ENCODE measurements at places on chromosomes 16 and 17.

GRCh38 chr17:8673612-8674011 is 43.1 kb upstream of the MYH10 start:
- no peak for DNase-seq

GRCh38 chr17:8480011-8480976 is 44.6 kb downstream of the NDEL1 start:
- no peak for DNase-seq

DNA sequence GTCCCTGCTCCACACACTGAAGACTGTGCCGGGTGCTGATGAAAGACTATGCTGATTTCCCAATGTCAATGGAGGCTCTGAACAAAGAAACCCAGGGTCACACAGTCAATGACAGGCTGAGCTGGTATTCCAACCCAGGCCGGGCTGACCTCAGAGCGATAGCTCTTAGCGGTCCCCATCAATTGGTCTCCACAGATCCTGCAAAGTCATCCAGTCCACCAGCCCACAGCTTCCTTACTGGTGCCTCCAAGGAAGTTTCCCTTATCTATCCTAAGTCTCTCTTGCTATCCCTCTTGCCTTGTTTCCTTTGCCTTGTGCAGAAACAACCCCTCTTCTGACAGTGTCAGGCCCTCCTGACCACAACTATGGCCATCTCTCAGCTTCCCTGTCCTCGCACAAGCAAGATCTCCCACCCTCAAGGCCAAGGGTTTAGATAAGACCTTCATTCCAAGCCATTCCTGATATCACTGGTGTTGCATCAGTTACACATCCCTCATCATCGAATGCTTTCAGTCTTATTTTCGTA is 52.7 kb upstream of the KSR1 start:
- DNase-seq, result no peak

DNA sequence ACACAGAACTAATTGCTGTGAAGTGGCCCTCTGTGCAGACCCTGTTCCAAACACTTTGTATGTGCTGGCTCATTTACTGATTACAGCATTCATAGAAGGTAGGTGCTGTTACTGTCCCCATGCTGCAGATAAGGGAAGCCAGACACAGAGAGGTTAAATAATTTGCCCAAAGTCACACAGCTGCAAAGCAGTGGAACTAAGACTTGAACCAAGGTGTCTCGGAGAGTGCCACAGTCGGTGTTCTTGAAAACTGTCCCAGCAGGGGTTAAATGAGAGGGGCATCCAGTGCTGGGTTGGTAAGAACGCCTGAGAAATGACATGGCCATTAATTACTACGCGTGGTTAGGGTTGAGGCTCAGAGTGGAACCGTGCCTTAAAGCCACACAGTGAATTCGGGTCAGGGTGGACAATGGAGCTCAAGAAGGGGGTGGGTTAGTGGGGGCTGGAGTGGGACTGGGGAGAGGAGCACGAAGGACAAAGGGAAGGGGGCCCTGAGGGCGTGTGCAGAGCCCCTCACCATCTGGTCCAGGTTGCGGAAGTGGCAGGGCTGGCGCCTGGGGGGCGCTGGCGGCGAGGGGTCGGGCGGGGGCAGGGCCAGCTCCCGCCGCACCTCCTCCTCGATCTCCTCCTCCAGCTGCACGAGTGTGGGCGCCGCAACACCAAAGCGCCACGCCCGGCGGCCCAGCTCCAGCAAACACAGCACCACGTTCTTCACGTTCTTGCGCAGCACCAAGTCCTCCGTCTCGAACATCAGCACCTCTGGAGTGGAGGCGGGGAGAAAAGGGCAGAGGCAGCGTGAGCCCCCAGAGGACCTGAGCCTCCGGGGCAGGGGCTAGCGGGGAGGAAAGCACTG is 3.3 kb downstream of the GAS2L2 start:
- DNase-seq, result no peak

DNA sequence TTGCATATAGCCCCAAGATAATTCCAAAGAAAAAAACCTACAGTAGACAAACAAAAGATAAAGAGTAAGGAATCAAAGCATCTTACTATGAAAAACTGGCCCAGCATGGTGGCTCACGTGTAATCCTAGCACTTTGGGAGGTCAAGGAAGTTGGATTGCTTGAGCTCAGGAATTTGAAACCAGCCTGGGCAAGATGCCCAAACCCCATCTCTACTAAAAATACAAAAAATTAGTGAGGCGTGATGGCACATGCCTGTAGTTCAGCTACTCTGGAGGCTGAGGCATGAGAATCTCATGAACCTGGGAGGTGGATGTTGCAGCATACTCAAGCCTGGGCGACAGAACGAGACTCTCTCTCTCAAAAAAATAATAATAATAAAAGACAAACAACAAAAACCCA is 764.7 kb upstream of the KIF2B start:
- DNase-seq, result no peak

GRCh38 chr16:2284001-2284770 is 16.3 kb upstream of the RNPS1 start:
- no peak for DNase-seq

- no peak for DNase-seq
Measured at GRCh38 chr16:72689851-72690250, 358.1 kb downstream of the ZFHX3 start.

DNA sequence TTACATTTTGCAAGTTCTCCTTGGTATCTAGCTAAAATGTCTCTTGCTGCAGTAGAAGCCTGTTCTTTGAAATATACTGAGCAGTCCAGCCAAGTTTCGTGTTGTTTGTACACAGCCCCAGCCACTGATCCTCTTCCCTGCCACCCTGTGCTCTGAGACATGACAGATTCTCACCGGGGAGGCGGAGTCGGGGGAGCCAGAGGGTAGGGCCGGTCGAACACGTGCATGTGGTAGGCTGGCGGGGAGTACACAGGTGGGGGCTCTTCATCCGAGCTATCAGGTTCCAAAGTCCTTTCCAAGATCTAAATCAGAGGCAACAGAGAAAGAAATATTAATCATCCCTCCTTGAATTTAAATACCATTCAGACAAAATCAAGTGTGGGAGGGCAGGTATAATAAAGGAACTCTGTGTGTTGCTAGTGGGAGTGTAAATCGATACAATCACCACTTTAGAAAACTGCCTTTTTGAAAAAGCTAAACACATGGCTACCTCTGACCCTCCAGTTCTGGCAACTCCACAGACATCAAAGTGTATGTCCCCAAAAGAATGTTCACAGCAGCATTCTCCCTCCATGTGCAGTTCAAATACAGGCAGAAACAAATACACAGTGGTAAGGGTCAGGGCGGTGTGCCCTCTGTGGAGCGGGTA is 29.7 kb upstream of the MRPS23 start:
- DNase-seq, result no peak

DNA sequence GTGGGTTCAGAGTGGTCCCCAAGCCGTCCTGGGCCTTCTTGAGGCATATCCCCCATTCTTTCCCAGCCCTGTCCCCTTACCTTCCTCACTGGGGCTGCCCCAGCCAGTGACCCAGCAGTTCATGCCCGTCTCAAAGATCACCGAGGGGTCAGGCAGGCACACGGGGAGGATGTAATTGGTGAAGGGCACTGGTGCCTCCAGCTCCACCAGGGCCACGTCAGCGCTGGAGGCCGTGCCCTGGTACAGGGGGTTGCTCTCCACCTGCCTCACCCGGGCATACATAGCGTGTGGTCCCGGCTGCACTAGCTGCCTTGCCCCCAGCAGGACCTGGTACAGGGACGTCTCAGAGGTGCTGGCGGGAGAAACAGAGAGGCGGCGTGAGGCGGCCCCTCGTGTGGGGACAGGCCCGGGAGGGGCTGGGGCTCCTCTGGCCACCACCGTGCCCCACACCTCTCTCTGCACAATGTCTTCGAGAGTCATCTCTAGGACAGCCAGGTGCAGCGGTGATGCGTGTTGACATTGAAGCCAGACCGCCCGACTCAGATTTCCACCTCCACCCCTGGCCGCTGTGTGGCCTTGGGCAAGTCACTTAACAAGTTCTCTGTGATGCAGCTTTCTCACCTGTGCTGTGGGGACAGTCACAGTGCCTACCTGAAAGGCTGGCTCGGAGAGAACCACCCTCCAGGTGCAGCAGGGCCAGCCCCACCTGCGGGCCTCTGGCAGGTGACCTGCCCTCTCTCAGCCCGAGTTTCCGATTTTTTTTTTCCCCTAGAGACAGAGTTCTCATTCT is 5.8 kb downstream of the PRSS27 start:
- DNase-seq, result no peak

GRCh38 chr16:85459529-85460251 is 153.4 kb upstream of the GSE1 start:
- no peak for DNase-seq

- no peak for DNase-seq
Measured at GRCh38 chr17:42284024-42284369, 4.3 kb upstream of the STAT5A start.

- no peak for DNase-seq
Measured at GRCh38 chr17:7022781-7023571, at the start of gene BCL6B. TSS of gene BCL6B (plus strand) at chr17:7023050. CDS start at chr17:7023672, 622 bp downstream.

GRCh38 chr16:56625943-56626654 is 518 bp downstream of the MT1E start:
- no peak for DNase-seq

DNA sequence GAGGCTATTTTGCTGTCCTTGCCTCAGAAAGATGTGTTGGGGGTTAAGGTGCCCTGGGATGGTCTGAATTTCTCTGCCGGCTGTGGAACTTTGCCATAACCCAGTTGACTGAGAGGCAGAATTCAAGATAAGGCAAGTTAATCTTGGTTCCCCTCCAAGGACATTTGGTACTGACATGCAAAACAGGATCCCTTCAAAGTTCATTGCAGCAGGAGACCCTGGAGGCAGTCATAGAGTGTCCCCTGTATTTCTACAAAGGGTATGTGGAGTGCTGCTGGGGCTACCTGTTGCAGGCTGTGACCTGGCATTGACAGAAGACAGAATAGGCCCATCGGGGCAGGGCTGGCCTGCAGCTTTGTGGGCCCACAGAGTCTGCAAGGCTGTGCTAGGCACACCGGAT is 135.6 kb upstream of the IRX3 start:
- no peak for DNase-seq

- no peak for DNase-seq
Measured at GRCh38 chr16:2223942-2224486, 623 bp downstream of the E4F1 start.

DNA sequence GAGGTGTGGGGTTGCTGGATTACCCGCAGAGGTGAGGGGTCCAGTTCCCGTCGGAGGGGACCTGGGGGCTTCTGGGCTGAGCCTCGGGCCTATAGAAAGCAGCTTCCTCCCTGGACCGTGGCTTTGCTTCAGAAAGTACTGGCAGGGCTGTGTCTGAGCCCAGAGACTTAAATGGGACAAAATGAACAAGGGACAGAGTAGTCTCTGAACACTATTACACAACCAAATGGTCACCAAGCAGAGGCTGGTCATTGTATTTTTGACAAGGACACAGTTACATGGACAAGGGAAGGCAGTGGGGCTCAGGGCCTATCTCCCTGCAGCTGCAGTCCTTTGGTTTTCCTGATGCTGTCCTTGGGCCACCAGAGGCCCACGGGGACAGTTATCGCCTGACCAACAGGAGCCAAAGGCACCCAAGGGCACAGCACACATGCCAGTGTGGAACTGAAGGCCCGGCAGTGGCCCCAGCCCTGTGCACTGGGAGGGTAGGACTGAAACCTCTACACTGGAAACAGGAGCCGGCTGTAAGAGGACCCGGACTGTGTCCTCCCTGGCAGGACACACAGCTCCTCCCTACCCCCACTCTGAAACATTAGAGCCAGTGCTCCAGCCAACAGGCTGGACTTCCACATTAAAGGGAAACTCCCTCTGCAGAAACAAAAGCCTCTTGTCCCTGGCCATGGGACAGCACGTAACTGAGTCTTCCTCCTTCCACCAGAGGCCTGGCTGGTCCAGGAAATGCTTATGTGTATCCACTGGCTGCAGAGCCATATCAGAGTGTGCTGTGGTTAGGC is 26.0 kb upstream of the ERN1 start:
- DNase-seq, result no peak

GRCh38 chr17:19554393-19554792 is 20.7 kb downstream of the SLC47A1 start:
- no peak for DNase-seq

- peak; percentile 30 for DNase-seq
Measured at GRCh38 chr16:82456683-82457082, 170.1 kb upstream of the CDH13 start.

DNA sequence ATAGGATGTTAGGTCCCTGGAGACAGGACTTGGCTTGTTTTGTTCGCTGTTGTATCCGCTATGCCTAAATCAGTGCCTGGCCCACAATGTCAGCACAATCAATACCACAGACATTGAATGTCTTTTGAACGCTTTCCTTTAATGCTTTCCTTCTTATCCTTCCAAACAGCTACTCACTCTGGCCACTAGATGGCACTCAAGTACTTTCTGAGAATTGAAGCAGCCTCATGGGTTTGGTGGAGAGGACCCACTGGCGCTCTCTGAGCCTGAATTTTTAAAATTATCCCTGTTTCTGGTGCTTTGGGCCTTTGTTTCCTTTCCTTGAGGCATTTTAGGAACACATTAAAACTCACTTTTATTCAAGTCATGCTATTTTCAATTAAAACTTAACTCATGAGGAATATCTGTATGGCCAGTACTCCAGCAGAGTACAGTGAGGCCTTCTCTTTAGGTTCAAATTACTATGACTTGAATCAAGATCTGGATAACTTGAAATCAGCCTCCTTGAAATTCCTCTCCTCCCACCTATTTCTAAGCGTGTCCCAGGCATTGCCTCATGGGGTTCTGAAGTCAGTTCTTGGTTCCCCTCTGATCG is 3.2 kb upstream of the NLRP1 start:
- DNase-seq, result peak; percentile 75

DNA sequence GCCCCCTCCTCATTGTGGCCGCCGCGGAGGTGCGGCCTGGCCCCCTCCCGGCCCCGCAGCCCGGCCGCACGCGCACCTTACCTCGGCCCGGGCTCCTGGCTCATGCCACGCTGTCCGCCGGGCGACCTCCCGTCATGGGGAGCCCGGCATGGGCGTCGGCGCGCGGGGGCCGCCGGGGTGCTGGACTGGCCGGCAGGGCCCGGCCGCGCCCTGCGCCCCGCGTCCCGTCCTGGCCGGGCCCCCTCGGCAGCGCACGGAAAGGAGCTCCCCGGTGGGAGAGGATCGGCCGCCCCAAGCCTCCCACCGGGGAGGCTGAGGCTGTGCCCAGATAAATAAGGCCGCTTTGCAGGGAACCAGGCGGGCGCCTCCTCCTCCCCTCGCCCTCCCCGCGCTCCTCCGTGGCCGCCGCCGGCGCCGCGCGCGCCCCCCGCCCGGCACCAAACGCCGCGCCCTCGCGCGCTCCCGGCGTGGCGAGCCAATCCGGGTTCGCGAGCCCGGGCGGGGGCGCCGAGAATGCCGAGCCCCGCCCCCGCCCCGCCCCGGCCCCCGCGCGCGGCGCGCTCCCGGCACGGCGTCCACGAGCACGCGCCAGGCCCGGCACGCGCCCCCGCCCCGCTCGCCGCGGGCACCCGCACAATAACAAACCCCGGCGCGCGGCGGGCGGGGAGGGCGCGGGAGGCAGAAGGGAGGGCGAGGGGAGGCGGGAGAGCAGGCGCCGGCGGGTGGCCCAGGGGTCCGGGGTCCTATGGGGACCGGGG is at the start of gene FBXL16:
FBXL16 (minus strand) TSS at position 371 of the 758 bp plus-strand sequence. CDS start 8,396 bp downstream, outside the sequence.
- no peak for DNase-seq

DNA sequence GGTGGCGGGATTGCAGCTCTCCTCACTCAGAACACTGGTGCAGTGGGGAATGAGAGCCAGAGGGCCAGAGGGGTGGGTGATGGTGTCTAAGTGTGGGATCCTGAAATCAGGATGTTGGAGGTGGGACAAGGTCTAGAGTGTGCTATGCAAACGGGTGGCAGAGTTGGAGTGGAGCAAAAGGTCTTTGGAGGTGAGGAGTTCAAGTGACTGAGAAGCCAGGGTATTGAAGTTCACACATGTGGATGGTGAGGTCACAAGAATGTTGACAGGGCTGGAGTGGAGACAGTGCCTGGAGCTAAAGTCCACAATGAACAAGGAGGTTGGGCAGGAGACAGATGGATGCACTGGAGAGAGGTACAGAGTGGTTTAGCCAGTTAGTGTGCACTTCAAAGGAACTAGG is 38.3 kb upstream of the MAP3K14 start:
- no peak for DNase-seq

Data from CD8-positive, alpha-beta memory T cell (primary cell).